H1 (cell line): ENCODE measurements at places on chromosomes 12 and 14. TPM values are rescaled to one million over a fixed set of nuclear protein-coding genes. Genes with fewer than 3 reads are reported as not detected.

Gene SLC2A14
- 18.2 and 19.3 TPM in 2 replicates for total RNA-seq

Gene CLIP1
- total RNA-seq = 26.6 and 27.6 TPM in 2 replicates

GRCh38 chr12:9626291-9626690 lies 18.6 kb upstream of the KLRB1 start:
- no peaks in the 10 kb centered on the region for H3K27me3 ChIP-seq
- no peaks in the 10 kb centered on the region for H3K4me1 ChIP-seq
- no peak overlapping the region for H3K27ac ChIP-seq
- H3K36me3 ChIP-seq = no peaks in the 10 kb centered on the region

DNA sequence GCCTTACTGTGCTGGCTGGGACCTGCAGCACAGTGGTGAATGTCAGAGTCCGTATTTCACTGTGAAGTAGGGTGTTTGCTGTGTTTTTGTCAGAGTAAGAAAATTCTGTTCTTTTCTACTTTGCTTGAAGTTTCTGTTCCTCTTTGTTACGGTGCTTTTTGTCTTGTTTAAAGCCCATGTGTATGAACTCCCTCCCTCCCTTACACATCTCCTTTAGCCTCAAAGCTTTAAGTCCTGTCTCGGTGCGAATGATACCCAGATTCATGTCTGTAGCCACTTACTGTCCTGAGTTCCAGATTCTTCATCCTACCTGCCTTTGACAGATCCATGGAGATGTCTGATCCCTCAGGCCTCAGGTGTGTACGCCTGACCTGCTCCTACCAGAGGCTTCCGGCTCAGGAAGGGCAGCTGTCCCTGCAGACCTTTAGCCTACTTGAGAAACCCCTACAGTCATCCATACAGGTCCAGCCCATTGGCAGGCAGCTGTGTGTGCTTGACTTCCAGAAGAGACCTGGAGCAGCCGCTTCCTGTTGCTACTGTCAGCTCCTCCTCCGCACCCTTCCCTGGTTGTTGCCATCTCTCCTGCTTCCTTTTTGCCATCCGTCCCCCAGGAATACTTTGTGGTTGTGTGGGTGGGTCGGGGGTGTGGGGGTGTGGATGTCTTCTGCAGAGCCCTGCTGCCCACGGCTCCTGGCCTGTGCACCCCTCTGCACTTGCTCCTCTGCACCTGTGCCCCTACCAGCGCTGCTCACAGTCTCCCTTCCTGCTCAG lies 72.9 kb downstream of the DDX51 start:
- DNase-seq = no peak
- H3K4me1 ChIP-seq = no peaks in the 10 kb centered on the region
- no peak overlapping the region for H3K27ac ChIP-seq
- no peak overlapping the region for H3K4me3 ChIP-seq
- peaks cover 30% of the 10 kb centered on the region for H3K36me3 ChIP-seq

DNA sequence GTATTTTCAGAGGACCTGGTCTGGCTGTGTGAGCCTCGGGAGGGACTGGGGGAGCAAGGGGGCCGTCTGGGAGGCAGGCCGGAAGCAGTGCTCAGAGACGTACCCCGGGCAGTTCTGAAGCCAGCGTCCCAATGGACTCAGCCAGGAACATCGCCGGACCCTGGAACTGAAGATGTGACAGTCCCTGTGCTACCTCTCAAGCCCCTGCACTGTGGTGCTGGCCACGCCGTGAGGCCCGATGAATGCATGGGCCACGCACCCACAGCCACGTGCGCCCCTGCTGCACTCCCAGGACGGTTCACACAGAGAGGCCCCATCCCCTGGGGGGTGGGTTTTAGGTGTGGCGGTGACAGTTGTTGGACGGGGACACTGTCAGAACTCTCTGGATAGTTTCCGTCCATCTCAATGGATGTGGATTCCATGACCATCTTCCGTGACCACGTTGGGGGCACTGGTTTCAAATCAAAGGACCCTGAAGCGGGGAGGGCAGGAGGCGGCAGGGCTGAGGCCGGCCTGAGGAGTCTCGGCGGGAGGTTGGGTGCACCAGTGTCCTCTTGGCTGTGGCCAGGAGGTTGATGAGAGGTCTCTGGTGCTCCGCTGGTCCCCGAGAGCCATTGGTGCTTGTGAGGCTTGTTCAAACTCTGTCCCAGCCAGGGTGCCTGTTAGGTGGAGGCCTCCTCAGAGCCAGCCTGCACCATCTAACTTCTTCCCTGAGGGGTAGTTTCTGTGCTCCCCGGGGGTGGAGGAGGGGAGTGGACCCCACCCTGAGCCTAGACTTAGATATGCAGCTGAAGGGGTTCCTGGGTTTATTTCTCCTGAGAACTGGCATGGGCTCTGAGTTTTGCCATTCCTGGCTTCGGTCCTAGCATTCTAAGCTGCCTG lies 36.3 kb upstream of the TSPAN9 start:
- H3K4me3 ChIP-seq = no peak overlapping the region
- H3K36me3 ChIP-seq = peaks cover 28% of the 10 kb centered on the region
- no peaks in the 10 kb centered on the region for H3K27me3 ChIP-seq
- no peak overlapping the region for H3K27ac ChIP-seq
- DNase-seq = no peak

GRCh38 chr12:52857500-52857899 lies 8.7 kb upstream of the KRT78 start:
- no peaks in the 10 kb centered on the region for H3K36me3 ChIP-seq
- H3K27me3 ChIP-seq = no peaks in the 10 kb centered on the region
- no peak for DNase-seq
- H3K4me1 ChIP-seq = peaks cover 2% of the 10 kb centered on the region; the same call in 1 of the 2 replicates
- H3K27ac ChIP-seq = no peak overlapping the region
- no peak overlapping the region for H3K4me3 ChIP-seq
